Fibroblast of lung (primary cell): ENCODE measurements at places on chromosomes 1 and 21.

- no peak overlapping the region for H3K27ac ChIP-seq
- H3K4me1 ChIP-seq, result peaks cover 8% of the 10 kb centered on the region
- no peaks in the 10 kb centered on the region for H3K27me3 ChIP-seq
Measured at GRCh38 chr1:45328680-45329079, 2.0 kb downstream of the HPDL start.

- no peaks in the 10 kb centered on the region for H3K36me3 ChIP-seq
- DNase-seq, result no peak
- no peak overlapping the region for H3K4me3 ChIP-seq
Measured at GRCh38 chr1:41366455-41367287, 5.4 kb downstream of the FOXO6 start.

GRCh38 chr1:109924316-109924715 lies 13.7 kb downstream of the CSF1 start:
- no peak for DNase-seq
- no peak overlapping the region for H3K27ac ChIP-seq
- H3K36me3 ChIP-seq, result peaks cover 54% of the 10 kb centered on the region
- H3K27me3 ChIP-seq, result no peaks in the 10 kb centered on the region
- H3K4me1 ChIP-seq, result peaks cover 11% of the 10 kb centered on the region

- peak; percentile 26 for DNase-seq
- no peak overlapping the region for H3K4me3 ChIP-seq
- H3K27me3 ChIP-seq, result no peaks in the 10 kb centered on the region
- H3K36me3 ChIP-seq, result no peaks in the 10 kb centered on the region
- H3K27ac ChIP-seq, result no peak overlapping the region
Measured at GRCh38 chr1:170640581-170640980, 23.4 kb upstream of the PRRX1 start.

DNA sequence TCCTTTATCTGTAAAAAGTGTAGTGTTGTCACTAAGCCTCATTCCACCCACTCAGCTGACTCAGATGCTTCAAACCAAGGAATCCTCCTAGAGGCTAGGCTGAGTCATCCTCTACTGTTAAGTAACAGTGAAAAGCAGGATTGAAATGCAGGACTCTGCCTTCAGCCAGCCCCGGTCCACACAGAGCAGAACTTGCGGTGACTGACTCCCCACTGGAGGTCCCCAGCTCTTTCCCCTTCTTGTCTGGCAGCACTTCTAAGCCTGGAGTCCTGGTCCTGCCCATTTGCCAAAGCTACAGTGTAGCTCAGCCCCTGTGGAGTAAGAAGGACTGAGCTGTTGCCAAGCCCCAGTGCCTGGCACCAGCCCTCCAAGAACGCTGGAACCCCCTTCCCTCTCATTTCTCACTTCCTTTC lies 1.7 kb downstream of the RAB7B start:
- H3K27me3 ChIP-seq, result no peaks in the 10 kb centered on the region
- H3K36me3 ChIP-seq, result no peaks in the 10 kb centered on the region

DNA sequence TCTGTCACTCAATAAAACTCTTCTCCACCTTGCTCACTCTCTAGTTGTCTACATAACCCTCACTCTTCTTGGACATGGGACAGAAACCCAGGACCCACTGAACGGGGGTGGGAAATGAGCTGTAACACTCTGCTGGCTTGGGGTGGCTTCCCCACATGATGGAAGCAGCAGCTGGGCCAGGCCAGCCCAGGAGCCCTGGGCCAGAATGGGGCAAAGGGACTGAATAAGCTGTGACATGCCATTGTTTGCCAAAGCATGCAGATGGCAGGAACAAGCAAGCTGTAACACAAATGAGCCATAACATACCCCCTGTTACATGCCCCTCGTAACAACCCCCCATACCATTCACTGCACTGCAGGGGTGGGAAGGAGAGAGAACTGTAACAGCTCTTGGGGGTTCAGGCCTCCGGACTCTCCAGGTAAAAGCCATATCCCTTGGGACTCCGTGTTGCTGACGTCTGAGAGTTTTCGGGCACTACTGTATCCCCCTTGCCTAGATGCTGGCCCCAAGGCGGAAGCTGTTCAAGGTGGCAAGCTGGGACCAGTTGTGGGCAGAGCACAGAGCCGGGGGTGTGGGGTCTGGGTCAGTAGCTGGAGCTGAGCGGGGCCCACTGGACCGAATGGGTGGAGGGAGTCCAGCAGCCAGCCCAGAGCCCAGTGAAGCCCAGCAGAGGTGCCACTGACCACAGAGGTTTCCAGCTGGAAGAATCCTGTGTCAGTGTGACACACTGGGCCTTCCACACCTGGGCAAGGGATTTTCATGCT lies 56.1 kb upstream of the DMRTB1 start:
- H3K27ac ChIP-seq, result no peak overlapping the region
- H3K4me1 ChIP-seq, result no peaks in the 10 kb centered on the region
- peaks cover 41% of the 10 kb centered on the region for H3K27me3 ChIP-seq
- DNase-seq, result no peak
- no peaks in the 10 kb centered on the region for H3K36me3 ChIP-seq
- H3K4me3 ChIP-seq, result no peak overlapping the region

DNA sequence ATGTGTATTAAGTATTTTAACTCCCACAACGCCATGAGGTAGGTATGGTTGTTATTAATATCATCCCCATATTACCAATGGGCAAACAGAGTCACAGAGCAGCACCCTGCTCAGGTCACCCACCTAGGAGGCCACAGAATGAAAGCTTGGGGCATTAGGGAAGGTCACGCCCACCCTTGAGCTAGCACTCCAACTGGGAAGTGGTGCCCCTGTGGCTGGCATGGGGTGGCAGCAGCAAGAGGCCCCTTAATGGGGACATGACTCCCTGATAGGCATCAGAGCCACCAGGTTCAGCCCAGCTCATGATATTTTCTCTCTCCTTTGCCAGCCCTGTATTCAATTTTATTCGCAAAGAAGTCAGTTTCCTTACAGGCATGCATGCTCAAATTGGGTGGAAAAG lies 90.6 kb downstream of the DMRTB1 start:
- DNase-seq, result no peak
- H3K36me3 ChIP-seq, result no peaks in the 10 kb centered on the region
- H3K4me3 ChIP-seq, result no peak overlapping the region
- no peaks in the 10 kb centered on the region for H3K27me3 ChIP-seq

DNA sequence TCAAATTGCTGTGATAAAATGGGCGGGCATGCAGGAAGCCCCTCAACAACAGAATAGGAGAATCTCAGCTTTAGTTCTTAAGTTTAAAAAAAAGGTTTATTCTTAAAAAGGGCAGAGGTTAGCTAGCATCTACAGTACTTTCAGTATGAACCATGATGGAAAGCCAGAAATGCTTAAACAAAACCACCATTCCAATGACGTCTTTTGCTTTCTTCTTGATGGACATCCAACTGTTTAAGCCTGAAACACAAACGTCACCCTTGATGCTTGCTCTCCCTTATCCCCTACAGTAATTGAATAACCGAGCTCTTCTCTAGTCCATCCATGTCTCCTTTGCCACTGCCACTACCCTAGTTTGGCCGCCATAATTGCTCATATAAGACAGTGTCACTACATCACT lies 25.7 kb downstream of the TAF5L start:
- H3K36me3 ChIP-seq, result peaks cover 11% of the 10 kb centered on the region
- no peak for DNase-seq
- peaks cover 11% of the 10 kb centered on the region for H3K4me1 ChIP-seq
- no peaks in the 10 kb centered on the region for H3K27me3 ChIP-seq

GRCh38 chr1:115296981-115297380 lies 41.1 kb downstream of the NGF start:
- no peak overlapping the region for H3K4me3 ChIP-seq
- peaks cover 9% of the 10 kb centered on the region for H3K4me1 ChIP-seq

GRCh38 chr1:4371849-4372248 lies 282.6 kb upstream of the AJAP1 start:
- DNase-seq, result no peak
- no peaks in the 10 kb centered on the region for H3K27me3 ChIP-seq
- H3K4me3 ChIP-seq, result no peak overlapping the region
- no peaks in the 10 kb centered on the region for H3K36me3 ChIP-seq
- no peaks in the 10 kb centered on the region for H3K4me1 ChIP-seq
- H3K27ac ChIP-seq, result no peak overlapping the region

GRCh38 chr1:198929961-198930599 lies 291.2 kb downstream of the PTPRC start:
- peak; percentile 58 for DNase-seq
- H3K27me3 ChIP-seq, result no peaks in the 10 kb centered on the region
- H3K27ac ChIP-seq, result peak overlapping the region; percentile 45
- peak overlapping the region; percentile 11 for H3K4me3 ChIP-seq

DNA sequence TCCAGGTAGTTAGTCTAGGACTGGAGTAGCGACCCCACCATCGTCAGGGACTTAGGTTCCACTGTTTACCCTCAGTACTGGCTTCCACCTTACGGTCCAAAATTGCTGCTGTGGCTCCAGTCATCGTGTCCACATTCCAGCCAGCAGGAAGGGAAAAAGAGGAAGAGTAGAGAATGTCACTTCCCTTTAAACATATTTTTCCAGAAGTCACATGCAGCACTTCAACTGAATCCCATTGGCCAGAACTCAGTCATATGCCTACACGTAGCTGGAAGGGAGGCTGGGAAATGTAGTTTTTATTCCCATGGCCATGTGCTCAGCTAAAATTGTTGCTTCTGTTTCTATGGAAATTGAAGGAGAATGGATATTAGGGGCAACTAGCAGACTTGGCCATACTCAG lies 84.1 kb upstream of the SELENON start:
- no peak overlapping the region for H3K4me3 ChIP-seq
- H3K27ac ChIP-seq, result no peak overlapping the region
- H3K36me3 ChIP-seq, result no peaks in the 10 kb centered on the region
- peaks cover 5% of the 10 kb centered on the region for H3K4me1 ChIP-seq
- no peak for DNase-seq

GRCh38 chr21:36889401-36889800 lies 77.1 kb downstream of the HLCS start:
- no peaks in the 10 kb centered on the region for H3K27me3 ChIP-seq
- no peaks in the 10 kb centered on the region for H3K36me3 ChIP-seq
- no peaks in the 10 kb centered on the region for H3K4me1 ChIP-seq
- H3K27ac ChIP-seq, result no peak overlapping the region
- no peak overlapping the region for H3K4me3 ChIP-seq

DNA sequence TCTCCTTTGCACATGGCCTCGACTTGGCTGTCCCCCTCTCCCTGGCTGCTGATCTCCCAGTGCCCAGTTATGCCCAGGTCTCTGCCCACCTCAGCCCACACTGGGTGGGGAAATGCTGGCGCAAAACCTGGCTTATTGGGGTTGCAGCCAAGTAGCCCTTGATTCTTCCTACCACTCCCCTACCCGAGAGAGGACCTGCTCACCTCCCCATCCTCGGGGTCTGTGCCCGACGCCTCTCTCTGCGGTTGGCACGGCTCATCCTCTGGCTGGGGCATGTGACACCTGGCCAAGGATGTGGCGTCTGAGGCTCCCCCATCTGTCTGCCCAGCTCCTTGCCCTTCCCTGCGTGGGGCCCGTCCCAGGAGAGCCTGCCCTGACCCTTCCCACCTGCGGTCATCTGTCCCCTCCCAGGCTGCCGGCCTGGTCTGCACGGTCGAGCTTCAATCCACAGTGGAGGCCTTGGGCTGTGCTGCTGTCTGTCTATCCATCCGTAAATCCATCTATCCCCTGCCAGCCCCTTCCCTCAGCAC lies 6.5 kb upstream of the PEX10 start:
- no peak overlapping the region for H3K4me3 ChIP-seq
- H3K4me1 ChIP-seq, result no peaks in the 10 kb centered on the region
- no peak for DNase-seq
- H3K36me3 ChIP-seq, result no peaks in the 10 kb centered on the region
- H3K27me3 ChIP-seq, result peaks cover 3% of the 10 kb centered on the region
- H3K27ac ChIP-seq, result no peak overlapping the region

GRCh38 chr1:158180741-158181576 lies at the start of gene CD1D:
CD1D (plus strand) TSS chr1:158180895; CDS start chr1:158181102, 207 bp downstream.
- H3K27ac ChIP-seq, result no peak within 1 kb of the TSS
- H3K4me3 ChIP-seq, result no peak within 1 kb of the TSS
- no peaks in the 10 kb centered on the region for H3K4me1 ChIP-seq

GRCh38 chr1:208112401-208112800 lies 131.8 kb downstream of the PLXNA2 start:
- no peaks in the 10 kb centered on the region for H3K4me1 ChIP-seq
- no peak overlapping the region for H3K27ac ChIP-seq
- H3K27me3 ChIP-seq, result no peaks in the 10 kb centered on the region
- no peak for DNase-seq
- no peak overlapping the region for H3K4me3 ChIP-seq

DNA sequence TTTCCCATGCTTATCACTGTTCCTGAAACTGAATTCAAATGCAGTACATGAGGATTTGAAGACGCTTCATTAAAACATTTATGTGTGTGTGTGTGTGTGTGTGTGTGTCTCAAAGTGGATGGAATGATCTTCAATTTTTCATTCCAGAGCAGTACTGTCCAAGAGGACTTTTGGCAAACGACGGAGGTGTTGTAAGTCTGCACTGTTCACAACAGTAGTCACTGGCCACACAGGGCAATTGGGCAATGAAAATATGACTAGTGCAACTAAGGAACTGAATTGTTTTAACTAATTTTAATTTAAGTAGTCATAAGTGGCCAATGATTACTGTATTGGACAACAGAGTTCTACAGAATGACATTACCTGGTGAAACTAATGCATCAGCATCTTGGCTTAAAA lies 5.0 kb downstream of the TAF5L start:
- H3K4me3 ChIP-seq, result no peak overlapping the region
- peak; percentile 38 for DNase-seq
- no peaks in the 10 kb centered on the region for H3K36me3 ChIP-seq
- no peaks in the 10 kb centered on the region for H3K27me3 ChIP-seq

DNA sequence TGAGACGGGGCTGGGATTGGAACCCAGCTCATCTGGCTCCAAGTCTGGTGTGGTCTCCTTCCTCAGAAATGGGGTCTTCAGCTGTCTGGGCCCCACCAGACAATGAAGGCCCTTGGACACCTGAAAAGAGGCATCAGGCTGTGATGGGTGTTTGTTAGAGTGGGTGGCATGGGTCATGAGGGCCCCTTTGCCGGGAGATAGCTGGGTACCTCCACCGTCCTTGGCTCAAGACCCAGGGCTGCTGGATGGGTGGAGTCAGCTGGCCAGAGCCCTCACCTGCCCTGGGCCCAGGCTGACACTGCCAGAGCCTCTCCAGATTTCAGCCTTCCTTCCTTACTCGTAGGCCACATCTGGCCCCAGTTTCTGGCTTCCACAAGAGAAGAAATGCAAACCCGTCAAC lies 13.4 kb upstream of the TTC22 start:
- no peak overlapping the region for H3K27ac ChIP-seq
- peaks cover 4% of the 10 kb centered on the region for H3K27me3 ChIP-seq
- H3K4me1 ChIP-seq, result no peaks in the 10 kb centered on the region
- no peak for DNase-seq

GRCh38 chr1:205430696-205431305 lies 8.9 kb upstream of the LEMD1 start:
- H3K4me1 ChIP-seq, result no peaks in the 10 kb centered on the region

- H3K4me1 ChIP-seq, result no peaks in the 10 kb centered on the region
- H3K36me3 ChIP-seq, result no peaks in the 10 kb centered on the region
- H3K27ac ChIP-seq, result no peak within 1 kb of the TSS
- peak within 1 kb of the TSS; percentile 55 for H3K4me3 ChIP-seq
- no peak for DNase-seq
- peaks cover 23% of the 10 kb centered on the region for H3K27me3 ChIP-seq
Measured at GRCh38 chr1:112508278-112509004, at the start of gene WNT2B. WNT2B (plus strand) TSS chr1:112508965; CDS start chr1:112509263, 298 bp downstream.

- H3K27ac ChIP-seq, result no peak overlapping the region
- no peaks in the 10 kb centered on the region for H3K4me1 ChIP-seq
- no peaks in the 10 kb centered on the region for H3K27me3 ChIP-seq
- peak; percentile 2 for DNase-seq
- no peaks in the 10 kb centered on the region for H3K36me3 ChIP-seq
Measured at GRCh38 chr1:116817582-116818064, 63.4 kb downstream of the CD2 start.
